ENCODE measurements at places on chromosomes 3 and 15.

- peak; percentile 94 for DNase-seq
These were observed 45.3 kb upstream of the MAGEF1 start for GRCh38 chr3:184757022-184757651.

DNA sequence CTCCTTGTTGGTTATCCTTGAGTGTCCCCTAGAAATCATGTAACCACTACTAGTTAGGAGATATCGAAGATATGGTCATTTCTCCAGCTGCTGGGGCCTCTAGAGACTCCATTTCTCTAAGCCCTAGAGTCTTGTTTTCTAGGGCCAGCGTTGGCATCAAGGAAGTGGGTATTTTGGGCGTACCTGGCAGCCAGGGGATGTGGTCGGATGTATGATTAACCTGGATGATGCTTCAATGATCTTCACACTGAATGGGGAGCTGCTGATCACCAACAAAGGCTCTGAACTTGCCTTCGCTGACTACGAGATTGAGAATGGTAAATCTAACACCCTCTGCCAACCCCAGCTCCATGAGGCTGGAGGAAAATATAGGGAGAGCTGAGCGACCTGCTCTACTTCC, 325.5 kb downstream of the RYR3 start:
- no peak for DNase-seq

- DNase-seq, result no peak
These were observed 200.8 kb upstream of the GOLGA6L4 start for GRCh38 chr15:84034578-84035398.

- peak; percentile 79 for DNase-seq
These were observed 434.5 kb upstream of the RGMA start for GRCh38 chr15:93523481-93523880.

DNA sequence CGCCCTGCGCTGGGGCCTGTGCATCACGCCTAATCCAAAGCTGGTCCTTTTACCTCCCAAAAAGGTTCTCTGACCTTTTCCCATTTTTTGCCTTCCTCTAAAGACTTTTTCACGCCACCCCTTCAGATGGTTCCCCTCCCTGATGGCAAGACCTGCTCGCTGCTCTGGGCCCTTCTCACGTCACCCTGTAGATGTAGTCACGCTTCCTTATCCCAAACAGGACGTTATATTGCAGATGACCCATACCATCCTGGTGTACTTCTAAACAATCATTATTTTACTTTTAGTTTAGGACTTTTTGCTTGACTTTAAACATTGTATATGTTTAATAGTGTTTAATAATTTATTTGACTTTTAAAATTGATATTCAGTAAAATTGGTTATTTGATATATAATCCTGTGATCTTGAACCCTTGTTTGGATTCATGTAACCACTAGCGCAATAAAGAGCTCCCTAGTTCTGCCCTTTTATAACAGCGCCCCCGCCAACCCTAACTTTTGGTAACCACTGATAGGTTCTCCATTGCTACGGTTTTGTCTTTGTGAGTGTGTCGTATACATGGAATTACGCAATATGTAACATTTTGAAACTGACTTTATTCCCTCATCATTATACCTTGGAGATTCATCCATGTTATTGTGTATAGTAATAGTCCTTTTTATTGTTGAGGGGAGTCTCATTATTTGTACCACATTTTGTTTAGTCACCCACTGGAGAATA, 159.0 kb upstream of the CHRNA7 start:
- DNase-seq, result no peak

- DNase-seq, result no peak
These were observed 549.3 kb upstream of the IL12A start for GRCh38 chr3:159439346-159439745.

- DNase-seq, result no peak
These were observed 749.9 kb downstream of the ZBBX start for GRCh38 chr3:166630190-166630589.

DNA sequence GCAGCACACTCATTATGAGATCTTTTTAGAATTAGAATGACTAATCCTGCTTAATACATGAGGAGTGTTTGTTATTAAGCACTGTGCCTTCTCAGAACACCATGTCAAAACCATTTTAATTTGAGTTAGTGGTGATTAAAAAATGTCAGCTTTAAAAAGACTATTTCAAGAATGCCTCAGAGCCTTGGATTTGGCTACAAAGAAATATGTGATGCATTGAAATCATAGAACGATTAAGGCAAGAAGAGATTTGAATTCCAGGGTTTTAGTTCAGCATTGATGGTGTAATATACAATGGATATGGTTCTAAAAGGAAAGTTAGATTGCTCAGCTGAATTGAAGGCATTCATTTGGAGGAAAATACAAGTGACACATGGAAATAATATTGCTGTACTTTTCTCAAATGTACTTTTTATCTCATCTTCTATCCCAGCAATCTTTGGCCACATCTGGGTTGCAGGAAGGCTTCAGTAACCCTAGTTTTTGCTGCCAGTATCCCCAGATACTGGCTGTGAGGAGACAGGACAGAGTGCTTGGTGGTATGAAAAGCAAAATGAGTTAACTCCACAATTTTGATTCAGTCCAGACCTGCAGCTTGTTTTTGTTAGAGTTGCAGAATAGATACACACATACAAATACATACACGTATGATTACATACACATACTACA, 303.8 kb downstream of the CLSTN2 start:
- DNase-seq, result no peak

- DNase-seq, result peak; percentile 83
These were observed 56.4 kb upstream of the ARRDC4 start for GRCh38 chr15:97903971-97904572.

DNA sequence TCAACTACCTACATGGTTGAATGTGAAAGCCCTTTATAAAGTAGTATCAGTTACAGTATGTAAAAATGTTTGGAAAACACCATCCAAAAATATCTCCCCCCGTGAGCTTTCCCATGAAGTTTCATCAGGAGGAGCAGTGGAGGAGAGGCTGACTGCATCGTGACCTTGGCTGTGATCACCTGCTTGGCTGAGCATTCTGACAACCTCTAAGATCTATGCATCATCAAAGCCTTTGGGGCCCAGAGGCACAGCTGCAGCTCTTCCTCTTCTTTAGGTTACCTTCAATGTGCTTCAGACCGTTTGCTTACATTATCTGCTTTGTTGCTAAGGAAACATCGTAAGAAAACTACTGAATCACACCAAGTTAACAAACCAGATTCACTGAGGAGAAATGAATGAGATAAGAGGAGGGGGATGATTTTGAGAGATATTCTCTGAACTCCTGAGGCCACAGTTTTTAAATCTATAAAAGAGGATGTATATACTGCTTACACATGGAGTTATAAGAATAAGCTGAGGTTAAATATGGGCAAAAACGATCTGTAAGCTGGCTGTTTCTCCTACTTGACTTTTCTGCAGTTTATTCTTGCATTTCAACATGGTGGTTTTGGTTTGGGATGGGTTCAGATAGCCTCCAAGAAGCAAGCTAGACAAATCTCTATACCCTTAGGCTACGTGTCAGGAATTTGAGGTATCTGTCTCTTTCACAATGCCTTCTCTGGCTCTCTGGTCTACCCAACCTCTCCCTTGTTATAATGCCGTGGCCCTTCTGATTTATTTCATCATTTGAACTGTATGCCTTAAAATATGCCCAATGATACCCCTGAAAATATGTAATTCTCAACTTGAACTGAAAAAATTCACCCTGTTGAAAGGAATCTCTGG, 4.0 kb downstream of the GCSAM start:
- DNase-seq, result peak; percentile 23

- no peak for DNase-seq
These were observed 805 bp upstream of the TRPM7 start for GRCh38 chr15:50687302-50687902.

GRCh38 chr3:181317508-181317907, 328.0 kb upstream of the DNAJC19 start:
- DNase-seq, result no peak

GRCh38 chr3:70149714-70150400, 150.3 kb downstream of the SAMMSON start:
- no peak for DNase-seq

GRCh38 chr3:62049033-62049432, 324.3 kb downstream of the FEZF2 start:
- DNase-seq, result no peak

GRCh38 chr3:70754314-70754713, 441.9 kb upstream of the MDFIC2 start:
- no peak for DNase-seq

- no peak for DNase-seq
These were observed 42.2 kb downstream of the SYN2 start for GRCh38 chr3:12046406-12046805.
